Activated CD4-positive, alpha-beta T cell treated with anti-CD3 and anti-CD28 coated beads, Interleukin-2, amount 10 ng/mL, durations not matched to agents 7 days and 5 days (primary cell): ENCODE measurements at places on chromosomes 7 and 10.

DNA sequence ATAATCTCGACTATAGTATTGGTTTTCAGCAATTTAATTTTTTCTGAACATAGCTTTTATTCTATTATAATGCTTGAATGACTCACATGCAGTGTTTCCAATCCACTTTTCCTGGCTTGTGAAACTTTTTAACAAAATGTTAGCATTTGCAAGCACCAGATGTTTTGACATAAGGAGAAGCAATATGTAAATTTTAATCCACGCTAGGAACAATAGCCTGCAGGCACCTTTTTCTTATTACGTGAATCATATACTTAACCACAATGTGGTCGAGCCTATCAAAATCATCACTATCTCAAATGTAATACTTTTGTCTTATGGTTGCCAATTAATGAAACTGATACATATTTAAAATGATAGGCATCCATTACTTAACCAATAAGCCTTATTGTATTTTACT, 97.1 kb downstream of the TFEC start:
- no peak for DNase-seq

- no peak for DNase-seq
Observed at GRCh38 chr10:66822801-66823200, 103.0 kb upstream of the LRRTM3 start.

- DNase-seq: no peak
Observed at GRCh38 chr10:58642283-58642682, 129.6 kb downstream of the BICC1 start.

DNA sequence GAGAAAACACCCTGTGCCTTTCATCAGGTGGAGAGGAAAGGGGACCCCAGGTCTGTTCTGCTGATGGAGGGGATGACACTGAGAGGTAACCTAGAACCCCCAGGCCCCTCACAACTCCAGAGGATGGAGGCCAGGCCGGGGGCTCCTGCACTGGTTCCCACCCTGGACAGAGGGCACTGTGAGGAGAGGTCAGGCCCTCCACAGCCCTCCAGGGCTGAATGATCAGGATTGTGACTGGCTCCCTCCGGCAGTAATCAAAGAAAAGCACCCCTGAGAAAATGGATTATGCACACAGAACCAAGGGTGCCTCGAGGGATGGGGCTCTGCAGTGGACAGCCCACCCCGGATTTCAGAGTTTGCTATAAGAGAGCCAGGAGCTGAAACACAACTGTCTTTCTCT, 502.8 kb downstream of the TCERG1L start:
- DNase-seq: no peak

DNA sequence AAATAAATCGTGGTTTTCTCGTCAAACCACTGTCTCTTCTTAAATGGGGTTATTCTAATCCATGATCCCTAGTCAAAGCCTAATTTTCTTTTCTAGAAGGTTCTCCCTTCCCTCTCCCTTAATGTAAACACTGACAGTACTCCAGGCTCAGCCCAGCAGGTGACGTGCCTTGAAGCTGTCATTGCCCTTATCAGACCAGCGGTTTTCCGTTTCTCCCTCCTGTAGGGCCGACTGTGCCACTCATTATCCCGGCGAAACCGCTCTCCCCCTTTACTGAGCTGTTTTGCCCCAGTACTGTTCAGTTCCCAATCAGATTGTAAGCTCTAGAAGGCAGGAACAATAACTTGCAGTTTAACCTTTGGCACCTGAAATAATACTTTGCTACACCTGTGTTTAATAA, 153.5 kb upstream of the RHEB start:
- DNase-seq: no peak

DNA sequence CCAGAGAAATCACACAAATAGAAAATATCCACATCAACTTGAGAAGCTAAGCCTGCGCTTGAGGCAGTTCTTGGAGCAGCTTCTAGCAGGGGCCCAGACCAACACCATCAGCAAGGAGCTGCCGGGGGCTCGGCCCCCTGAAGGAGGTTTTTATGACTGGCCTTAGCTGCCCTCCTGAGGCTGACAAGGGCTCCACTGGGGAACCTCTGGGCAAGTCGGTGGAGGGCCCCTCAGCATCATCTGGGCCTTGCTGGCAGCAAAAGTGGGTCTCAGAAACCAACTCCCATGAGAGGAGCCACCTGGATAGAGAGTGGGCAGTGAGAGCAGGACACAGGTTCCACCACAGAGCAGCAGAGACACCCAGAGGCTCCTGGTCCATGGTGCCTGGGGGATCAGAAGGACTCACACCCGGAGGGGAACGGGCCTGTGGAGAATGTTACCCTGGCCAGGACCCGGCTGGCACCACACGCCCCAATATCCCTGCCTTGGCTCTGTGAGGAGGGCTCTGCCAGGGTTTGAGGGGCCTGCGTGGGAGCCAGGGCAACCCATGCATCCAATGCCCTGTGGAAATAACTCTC, 55.9 kb downstream of the NEUROG3 start:
- DNase-seq: no peak

DNA sequence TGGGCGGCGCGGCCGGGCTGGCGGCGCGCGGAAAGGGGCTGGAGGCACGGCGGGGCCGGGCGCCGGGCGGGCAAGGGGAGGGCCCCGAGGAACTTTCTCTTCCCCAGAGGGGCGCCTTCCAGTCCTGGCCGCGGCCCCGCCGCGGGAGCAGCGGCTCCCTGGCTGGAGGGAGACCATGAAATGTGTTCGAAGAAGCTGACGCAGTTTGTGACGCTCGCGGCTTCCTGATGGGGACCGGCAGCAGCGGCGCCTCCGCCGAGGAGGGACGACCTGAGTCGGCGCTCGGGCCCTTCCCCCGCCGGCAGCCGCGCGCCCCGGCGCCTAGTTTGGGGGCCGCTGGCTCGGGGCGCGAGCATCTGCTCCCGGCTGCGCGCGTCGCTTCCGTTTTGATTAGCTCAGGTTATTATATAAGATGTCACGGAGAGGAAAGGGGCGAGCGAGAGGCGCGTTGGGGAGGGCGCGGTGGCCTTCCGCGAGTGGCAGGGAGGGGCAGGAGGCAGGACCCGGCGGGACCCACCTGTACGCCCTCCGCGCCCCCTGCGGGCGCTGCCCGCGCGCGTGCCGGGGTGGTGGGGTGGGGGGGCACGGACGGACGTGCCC, 57.1 kb upstream of the PCGF5 start:
- DNase-seq: peak; percentile 76

- no peak for DNase-seq
Observed at GRCh38 chr7:102439963-102440795, 6.8 kb downstream of the ORAI2 start.

GRCh38 chr10:51241461-51241860, 167.2 kb downstream of the PRKG1 start:
- no peak for DNase-seq

DNA sequence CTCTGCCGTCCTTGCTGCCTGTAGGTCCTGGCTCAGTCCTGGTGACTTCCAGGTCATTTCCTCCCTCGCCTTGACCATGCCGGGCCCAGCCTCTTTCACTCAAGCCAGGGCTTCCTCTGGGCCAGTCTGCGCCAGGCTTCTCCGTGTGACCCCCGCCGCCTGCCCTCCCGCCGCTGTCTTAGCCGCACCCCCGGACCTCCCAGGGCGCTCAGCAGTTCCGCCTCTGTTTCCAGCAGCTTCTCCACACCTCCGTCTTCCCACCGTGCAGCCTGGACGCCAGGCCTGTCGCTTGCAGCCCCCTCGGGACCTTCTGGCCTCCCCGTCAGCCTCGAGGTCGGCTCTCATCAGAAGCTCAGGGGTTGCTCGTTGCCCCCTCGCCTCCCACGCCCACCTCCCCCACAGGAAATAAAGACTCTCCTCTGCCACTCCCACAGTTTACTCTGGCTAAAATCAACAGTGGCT, 123.0 kb upstream of the FZD8 start:
- DNase-seq: no peak

GRCh38 chr7:92668564-92668963, 78.4 kb upstream of the FAM133B start:
- DNase-seq: no peak

DNA sequence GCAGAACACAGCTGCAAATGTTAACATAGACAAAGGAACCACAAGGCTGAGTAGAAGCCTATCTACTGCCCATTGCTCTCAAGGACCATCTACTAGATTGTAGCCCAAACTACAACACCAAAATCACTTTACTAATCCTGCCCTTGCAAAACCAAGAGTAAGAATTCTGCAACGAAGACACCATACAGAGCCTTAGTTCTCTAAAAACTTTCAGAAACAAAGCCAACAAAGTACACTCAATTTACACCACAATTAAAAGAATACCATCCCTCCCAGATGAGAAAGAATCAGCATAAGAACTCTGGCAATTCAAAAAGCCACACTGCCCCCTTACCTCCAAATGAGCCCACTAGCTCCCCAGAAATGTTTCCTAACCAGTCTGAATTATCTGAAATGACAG, 294.3 kb downstream of the CTNNA3 start:
- DNase-seq: no peak

DNA sequence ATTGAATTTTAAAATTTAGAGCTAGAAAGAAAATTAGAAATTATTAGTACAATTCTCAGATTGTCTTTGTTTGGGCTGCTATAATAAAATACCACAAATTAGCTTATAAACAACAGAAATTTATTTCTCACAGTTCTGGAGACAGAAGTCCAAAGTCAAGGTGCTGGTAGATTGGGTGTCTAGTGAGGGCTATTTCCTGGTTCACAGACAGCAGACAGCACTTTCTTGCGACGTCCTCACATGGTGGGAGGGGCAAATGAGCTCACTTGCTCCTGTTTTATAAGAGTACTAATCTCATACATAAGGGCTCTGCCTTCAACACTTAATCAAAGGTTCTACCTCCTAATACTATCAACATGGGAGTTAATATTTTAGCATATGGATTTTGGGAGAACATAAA, 134.1 kb downstream of the MDFIC start:
- no peak for DNase-seq
